Stimulated activated CD8-positive, alpha-beta memory T cell treated with anti-CD3 and anti-CD28 coated beads, Interleukin-15, amount 100 ng/mL, for 48 hours (primary cell): ENCODE measurements at places on chromosomes 4 and X.

DNA sequence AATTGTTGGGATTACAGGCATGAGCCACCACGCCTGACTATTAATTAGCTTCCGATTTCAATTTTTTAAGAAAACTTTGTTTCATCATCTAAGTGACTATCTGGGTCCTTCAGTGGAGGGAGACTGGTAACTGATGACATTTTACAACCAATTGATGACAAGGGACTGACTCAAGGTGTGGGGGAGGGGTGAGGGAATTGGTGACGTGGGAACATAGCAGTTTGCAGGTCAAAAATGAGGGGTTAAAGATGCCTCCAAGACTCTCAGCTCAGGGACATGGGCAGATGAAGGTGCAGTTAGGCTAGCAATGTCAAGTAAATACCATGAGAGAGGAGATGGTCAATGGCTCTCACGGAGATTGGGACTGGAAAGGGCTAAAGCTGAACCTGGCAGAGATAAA is 5.7 kb upstream of the FAM9C start:
- DNase-seq, result no peak

GRCh38 chr4:173585876-173586572 is 56.0 kb upstream of the HAND2 start:
- no peak for DNase-seq

GRCh38 chr4:5374592-5374991 is 323.3 kb downstream of the STK32B start:
- no peak for DNase-seq

- no peak for DNase-seq
Measured at GRCh38 chr4:79013756-79014155, 74.5 kb upstream of the PAQR3 start.

GRCh38 chr4:39525822-39526690 is 1.2 kb downstream of the UGDH start:
- no peak for DNase-seq

DNA sequence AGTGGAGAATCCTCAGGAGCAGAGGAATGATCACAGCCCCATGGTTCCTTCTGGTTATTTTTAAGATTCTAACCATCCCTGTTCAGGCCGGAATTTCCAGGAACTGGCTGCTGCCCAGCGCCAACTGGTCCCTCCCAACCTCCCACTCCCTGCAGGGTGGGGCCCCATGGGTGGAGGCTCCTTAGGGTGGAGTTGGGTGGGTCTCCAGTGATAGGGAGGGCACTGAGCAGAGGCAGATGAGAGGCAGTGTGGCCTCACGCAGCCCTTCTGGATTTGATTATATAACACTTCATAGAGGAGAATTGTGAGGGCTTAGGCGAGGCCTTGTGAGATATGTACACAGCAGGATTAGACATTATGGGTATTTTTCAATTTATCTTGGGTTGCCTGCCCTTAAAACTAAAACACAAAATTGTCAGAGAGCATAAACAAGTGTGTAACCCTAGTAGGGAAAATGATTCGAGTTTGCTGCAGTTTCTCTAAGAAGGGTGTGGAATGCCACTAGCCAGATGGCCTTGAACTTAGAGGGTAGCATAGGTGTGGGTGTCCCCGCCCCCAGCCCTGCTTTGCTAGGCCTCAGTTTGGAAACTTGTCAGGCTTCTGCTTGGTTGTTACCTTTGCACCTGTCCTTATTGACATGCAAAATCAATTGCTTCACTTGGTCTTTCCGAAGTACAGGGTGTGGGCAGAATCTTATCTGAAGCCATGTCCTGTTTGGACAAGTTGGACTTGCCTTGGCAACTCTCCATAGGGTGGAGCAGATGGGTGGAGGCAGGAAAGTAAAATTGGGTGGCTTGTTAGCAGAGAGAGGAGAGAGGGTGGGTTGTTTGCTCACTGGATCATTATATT is 9.4 kb downstream of the KLF3 start:
- DNase-seq, result no peak

DNA sequence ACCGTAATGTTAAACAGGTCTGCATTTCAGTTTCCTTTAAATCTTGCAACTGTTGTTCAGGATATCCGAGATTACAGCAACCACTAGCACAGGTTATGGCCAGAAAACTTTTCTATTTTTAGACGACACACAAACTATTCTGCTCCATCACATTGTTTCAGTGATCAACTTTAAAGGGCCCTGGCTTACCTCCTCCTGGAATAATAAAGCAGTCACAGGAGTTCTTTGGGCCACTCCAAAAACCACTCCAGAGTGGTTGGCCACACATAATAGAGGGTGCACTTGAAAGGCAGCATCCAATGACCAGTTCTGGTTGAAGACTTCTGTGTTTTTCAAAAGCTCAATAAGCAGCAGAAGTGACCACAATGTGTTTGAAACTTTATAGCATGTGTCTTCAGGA is 118.9 kb downstream of the RAB28 start:
- no peak for DNase-seq

DNA sequence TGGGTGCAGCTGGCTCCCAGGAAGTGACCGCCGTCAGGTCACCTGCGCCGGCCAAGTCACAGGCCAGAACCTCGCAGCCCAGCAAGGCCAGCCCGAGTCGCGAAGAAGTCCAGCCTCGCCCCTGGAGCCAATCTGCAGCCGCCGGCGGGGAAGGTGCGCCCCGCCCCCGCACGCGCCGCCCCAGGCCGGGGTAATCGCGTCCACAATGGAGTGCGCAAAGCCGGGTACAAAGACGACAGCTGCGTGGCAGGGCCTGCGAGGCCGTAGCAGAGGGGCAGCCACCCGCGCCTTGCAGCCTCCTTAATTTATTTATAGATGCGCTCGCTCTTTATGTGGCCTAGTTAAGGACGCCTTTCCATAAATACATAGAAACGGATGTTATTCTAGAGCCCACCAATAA is 139.4 kb upstream of the CPEB2 start:
- DNase-seq, result no peak
